ENCODE measurements at places on chromosomes 13 and 19.

DNA sequence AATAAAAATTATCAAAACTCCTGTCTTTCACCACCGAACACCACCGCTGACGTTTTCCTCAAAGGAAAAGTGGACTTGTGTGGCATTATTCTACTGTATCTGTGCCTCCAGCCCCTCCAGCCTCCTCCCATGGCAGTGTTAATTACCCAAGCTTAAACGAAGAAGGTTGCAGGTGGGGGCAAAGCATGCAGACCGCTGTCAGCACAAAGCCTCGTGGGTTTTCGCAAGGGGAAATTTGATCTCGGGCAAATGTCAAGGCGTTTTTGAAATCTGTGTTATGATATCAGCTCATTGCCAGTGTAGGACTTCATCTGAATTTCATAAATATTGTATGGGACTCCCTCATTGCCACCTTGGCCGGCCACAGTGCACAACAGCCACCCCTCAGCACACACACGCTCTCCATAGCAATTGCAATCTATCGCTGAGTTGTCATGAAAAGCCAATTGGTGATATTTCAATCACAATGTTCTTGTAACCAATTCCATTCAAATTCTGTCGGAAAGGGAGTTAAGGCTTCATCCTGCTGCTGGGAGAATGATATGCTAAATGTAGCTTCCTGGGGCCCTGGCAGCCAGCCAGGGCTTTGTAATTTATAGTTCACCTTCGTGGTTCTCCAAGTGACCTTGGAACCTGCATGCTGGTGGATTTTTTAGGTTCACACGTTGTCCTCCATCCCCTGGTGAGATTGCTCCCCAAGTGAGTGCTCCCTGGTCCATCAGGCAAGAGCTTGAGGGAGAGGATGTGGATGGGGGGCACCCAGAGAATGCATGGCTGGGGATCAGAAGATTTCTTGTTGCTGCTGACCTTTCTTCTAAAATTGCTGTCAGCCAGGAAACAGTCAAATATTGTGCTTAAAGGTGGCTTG, 16.6 kb downstream of the CHST8 start:
- peak; percentile 90 for DNase-seq

GRCh38 chr13:32362574-32362973, 47.3 kb downstream of the BRCA2 start:
- no peak for DNase-seq

GRCh38 chr19:46101293-46101692, 23.2 kb downstream of the IGFL3 start:
- DNase-seq: no peak

- no peak for DNase-seq
Measured at GRCh38 chr13:52447815-52448552, 2.5 kb downstream of the VPS36 start.

DNA sequence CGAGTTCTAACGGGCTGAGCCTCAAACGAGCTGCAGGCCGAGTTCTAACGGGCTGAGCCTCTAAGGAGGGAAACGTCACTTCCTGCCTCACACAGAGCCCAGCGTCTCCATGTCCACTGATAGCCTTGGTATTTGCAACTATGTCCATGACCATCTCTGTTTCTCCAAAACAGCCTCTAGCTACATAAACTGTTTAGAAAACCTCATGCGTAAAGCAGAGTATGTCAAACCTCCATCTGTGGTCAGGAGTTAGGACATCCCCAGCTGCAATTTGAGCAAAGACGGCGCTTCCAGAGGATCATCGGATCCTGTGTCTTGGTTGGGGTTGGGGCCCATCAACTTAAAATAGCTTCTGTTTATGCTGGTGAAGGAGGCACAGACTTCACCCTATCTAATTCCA, 20.8 kb downstream of the RASA3 start:
- no peak for DNase-seq

DNA sequence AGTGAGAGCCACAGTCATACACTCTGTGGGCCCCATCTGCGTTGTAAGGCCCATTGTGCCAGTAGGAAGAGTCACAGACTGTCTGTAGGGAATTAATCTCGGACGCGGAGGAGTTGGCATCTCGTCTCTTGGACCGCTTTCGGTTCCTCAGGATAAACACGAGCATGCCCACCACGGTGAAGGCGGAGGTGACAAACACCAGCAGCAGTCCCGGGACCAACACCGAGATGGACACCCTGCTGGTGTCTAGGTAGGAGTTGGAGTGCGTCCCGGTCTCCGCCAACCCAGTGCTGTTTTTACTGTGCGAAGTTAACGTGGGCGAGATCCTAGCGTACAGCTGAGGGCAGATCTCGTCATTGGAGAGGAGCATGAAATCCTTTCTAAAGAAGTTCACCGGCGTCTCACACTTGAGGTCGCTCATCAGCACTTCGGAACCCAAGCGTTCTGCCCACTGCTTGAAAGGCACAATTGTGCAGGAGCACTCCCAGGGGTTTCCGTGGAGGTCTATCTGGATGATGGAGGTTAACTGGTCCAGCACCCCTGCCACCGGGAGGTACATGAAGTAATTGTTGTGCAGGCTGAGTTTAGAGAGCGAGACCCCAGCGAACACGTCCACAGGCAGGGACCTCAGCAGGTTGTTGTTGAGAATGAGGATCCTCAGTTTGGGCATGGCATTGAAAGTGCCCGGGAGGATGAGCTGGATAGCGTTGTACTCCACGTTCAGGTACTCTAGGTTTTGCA, 2.7 kb downstream of the SLITRK1 start:
- no peak for DNase-seq
